Stimulated activated CD4-positive, alpha-beta T cell treated with anti-CD3 and anti-CD28 coated beads, TNF-alpha, amount 100 ng/mL, for 4 hours (primary cell): ENCODE measurements at places on chromosomes 1 and 21.

DNA sequence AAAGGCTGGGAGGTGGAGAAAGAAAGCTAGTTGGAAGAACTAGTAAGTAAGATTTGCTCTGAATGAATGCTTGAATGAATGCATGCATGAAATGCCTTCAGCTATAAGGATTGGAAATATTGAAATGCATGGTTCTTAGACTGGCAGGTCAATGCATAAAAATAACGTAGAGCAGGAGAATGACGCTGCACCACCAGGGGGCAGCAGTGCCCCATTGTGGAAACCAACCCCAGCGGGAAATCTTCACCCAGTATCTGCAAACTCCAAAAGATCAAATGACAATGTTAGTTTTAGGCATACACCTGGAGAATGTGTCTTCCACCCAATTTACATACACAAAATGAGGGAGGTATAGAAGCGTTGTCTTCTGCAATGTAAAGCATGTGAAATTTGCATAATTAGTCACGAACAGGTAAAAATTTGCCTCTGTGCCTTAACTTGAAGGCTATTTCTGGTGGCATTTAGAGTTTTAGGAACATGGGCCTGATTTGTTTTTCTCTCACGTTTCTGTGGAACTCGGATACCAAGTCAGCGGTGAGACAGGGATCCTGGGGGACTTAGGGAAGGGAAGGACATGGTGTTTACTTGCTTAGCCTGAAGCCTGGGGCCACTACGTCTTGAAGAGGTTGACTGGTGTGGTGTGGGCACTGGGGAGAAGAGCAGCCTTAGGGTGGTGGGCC is 78.6 kb downstream of the HHAT start:
- DNase-seq = peak; percentile 62

DNA sequence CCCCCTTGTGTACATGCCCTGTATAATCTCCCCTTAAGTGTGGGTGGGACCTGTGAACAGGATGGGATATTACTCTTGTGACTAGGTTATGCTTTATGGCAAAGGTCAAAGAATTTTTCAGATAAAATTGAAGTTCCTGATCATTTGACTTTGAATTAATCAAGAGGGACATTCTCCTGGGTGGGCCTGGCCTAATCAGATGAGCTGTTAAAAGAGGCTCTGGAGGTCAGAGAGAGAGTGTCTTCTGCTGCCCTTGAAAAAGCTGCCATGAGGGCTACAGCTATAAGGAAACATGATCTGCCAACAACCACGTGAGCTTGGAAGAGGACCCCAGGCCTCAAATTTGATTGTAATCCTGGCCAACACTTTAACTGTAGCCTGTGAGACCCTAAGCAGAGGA is 125.6 kb upstream of the CSF3R start:
- DNase-seq = no peak

DNA sequence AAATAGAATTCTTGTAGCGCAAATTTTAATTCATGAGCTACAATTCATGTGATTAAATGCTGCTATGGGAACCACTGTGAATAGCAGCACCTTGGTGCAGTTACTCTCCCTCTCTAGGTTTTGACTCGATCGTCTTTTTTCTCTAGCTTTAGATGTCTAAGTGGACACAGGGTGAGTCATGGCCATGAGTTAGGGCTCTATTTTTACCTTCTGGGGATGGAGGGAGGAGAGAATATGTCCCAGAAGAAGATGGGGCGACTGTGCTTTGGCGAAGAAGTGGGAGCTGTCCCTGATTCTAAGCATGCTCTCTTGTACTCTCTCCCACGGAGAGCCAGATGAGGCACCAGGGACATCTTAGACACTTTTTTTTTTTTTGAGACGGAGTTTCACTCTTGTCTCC is 1.6 kb upstream of the OR2B11 start:
- no peak for DNase-seq

DNA sequence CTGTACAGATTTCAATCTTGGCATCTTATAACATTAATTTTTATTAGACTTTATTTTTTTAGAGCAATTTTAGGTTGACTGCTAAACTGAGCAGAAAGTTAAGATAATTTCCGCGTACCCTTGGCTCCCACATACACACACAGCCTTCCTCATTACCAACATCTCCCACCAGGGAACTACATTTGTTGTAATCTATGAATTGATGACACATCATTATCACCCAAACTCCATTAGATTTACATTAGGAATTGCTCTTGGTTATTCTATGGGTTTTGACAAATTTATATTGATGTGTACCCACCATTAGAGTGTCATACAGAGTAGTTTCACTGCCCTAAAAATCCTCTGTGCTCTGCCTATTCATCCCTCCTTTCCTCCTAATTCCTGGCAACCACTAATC is 56.4 kb upstream of the GRIK3 start:
- no peak for DNase-seq

GRCh38 chr21:42112238-42112637 is 41.1 kb downstream of the UMODL1 start:
- no peak for DNase-seq

DNA sequence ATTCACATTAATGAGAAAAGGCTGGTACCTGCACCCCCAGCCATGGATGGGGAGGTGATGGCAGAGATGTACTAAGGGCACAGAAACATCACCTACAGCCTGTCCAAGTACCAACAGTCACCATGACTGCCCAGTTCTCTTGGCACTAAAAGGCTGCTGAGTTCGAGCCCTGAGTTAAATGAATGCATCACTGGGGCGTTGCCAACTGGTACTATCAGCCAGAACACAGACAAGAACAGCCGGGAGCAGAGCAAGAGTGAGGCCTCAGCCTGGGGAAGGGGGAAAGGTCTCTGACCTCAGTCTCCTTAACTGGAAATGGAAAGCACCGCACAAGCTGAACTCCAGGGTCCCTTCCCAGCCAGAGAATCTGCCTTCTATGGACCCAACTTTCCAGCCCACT is 60.5 kb downstream of the GLIS1 start:
- no peak for DNase-seq

GRCh38 chr21:16605597-16605996 is 875.8 kb downstream of the USP25 start:
- no peak for DNase-seq

DNA sequence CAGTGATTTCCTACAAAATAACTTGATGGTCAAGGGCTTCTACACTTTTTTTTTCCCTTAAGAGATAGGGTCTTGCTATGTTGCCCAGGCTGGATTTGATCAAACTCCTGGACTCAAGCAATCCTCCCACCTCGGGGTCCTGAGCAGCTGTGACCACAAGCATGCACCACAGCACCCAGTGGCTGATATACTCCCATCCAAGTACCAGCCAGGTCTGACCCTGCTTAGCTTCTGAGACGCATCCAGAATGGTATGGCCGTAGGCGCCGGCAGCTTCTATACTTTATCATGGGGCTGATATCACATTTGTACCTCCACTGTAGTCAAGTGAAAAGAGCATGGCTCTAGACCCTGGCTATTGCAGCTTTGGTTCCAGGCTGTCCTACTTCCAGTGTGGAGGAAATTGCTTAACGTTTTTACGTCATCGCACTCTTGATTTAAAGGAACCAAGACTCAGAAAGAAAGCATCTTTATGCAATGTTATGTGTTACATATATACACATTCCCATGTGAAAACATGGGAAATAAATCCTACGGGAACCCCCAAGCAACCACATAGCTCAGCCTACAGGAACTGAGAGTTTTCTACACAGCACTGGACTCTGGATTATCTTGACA is 39.5 kb downstream of the PDPN start:
- DNase-seq = no peak

DNA sequence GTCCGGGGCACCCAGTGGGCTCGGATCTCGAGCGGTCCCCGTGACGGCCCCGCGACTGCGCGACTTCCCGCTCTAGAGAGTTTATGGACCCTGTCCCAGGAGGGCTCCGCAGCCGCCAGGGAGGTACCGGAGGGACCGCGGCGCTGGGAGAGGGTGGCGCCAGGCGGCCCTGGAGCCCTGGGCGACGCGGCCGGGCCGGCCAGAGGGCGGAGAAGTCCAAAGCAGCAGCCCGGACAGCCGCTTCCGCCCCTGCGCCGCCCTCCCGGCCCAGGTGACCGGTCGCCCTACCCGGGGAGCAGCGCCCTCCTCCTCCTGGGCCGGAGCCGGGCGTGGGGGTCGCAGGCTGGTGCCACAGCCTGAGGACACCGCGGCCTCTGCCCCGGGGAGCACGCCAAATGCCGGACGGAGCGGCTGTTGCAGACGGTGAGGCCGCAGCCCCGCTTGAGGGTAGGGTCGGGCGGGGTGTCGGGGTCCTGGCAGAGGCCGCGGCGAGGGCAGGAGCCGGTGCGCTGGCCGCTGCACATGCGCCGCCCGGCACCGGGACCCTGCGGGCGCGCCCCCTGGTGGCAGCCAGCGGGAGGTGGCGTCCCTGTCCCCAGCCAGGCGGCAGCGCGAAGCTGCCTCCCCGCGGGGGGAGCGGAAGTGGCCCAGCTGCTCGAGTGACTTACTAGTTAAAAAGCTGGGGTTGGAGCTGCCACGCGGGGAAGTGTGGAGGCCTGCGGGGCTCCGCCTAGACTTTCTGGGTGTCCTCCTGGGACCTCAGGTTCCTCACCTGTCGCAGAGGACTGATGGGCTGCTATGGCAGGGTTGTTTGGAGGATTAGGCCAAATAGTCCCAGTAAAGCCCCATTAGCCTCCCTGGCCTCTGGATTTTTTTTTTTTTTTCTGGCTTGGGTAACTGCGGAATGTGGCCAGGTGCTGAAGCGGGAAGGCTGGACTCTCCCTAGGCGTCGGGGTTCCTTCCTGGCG is 20.9 kb upstream of the ZNF678 start:
- peak; percentile 83 for DNase-seq
